ENCODE measurements at places on chromosomes 11 and 22. TPM values are rescaled to one million over a fixed set of nuclear protein-coding genes. Genes with fewer than 3 reads are reported as not detected.
A peak's percentile ranks its signal among the peaks of the same experiment; 100 is the strongest.

ESAM gene
- total RNA-seq = 164 TPM

OR6A2 gene
- not detected for total RNA-seq

CLCF1 gene
- 4.0 TPM for total RNA-seq

SOX6 gene
- total RNA-seq = 8.3 TPM

STX5 gene
- 40.9 TPM for total RNA-seq

PHRF1 gene
- total RNA-seq = 31.0 TPM

CENPM gene
- 1.3 TPM for total RNA-seq

NECTIN1 gene
- total RNA-seq = 10.4 TPM

KLHDC7B gene
- total RNA-seq = 0.69 TPM

LARGE1 gene
- 33.5 TPM for total RNA-seq

DNA sequence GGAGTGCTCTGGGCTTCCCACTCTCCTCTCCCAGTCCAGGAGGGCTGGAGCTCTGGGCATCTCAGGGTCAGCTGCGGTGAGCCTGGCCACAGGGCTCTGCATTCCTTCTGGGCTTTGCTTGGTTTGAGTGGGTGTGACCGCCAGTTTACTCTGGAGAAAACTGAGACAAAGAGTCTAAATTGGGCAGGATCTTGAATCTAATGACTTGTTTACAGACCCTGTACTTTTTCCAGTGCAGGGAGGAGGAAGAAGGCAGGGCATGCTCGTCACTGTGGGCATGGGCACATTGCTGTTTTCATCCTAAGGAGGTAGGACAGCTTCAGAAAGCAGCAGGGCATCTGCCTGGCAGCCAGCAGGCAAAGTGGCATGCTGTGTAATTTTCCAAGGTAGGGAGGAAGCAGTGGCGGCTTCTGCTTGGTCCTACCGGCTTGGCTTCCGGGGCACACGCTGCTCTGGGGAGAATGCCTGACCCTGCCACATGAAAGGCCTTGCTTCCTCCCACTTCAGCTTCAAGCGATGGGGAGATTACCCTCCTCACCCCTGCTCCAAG, 22.9 kb downstream of the FLI1 start:
- no peak for DNase-seq
- H3K27me3 ChIP-seq = no peaks in the 10 kb centered on the region
- H3K4me1 ChIP-seq = peaks cover 88% of the 10 kb centered on the region

DNA sequence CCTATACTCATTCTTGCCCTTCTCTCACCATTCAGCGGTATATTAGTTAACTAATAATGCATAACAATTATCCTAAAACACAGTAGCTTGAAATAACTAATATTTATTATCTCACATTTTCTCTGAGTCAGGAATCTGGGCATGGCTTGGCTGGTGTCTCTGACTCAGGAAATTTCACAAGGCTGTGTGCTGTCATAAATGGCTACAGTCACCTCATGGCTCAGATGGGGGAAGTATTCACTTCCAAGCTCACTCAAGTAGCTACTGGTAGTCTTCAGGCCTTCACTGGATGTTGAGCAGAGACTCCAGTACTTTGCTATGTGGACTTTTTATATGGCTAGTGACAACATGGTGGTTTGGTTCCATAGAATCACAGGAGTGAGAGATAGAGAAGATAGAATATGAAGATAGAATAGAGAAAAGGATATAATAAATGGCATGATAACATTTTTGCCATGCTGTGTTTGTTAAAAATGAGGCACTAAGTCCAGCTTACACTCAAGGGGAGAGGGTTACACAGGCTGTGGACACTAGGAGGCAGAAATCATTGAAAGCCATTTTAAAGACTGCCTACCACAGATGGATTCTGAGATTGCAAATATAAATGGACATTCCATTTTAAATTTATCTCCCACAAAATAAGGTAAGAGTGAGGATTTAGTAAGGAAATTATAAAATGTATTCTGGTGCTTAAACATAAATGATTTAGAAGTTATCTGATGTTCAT, 997.8 kb upstream of the CHORDC1 start:
- no peaks in the 10 kb centered on the region for H3K36me3 ChIP-seq
- no peak overlapping the region for H3K4me3 ChIP-seq
- no peaks in the 10 kb centered on the region for H3K4me1 ChIP-seq
- no peaks in the 10 kb centered on the region for H3K27me3 ChIP-seq

- no peaks in the 10 kb centered on the region for H3K27me3 ChIP-seq
- H3K4me3 ChIP-seq = no peak overlapping the region
- peaks cover 10% of the 10 kb centered on the region for H3K36me3 ChIP-seq
- H3K4me1 ChIP-seq = peaks cover 68% of the 10 kb centered on the region
- peak overlapping the region; percentile 99 for H3K27ac ChIP-seq
Observed at GRCh38 chr11:75560644-75561043, 1.4 kb upstream of the SERPINH1 start.

- no peaks in the 10 kb centered on the region for H3K4me1 ChIP-seq
- H3K36me3 ChIP-seq = no peaks in the 10 kb centered on the region
- no peak overlapping the region for H3K27ac ChIP-seq
- H3K4me3 ChIP-seq = no peak overlapping the region
Observed at GRCh38 chr22:41934284-41935014, 7.8 kb upstream of the TNFRSF13C start.

GRCh38 chr22:26585104-26585790, 4.7 kb downstream of the TPST2 start:
- H3K36me3 ChIP-seq = no peaks in the 10 kb centered on the region
- DNase-seq = peak; percentile 81
- H3K4me1 ChIP-seq = peaks cover 20% of the 10 kb centered on the region
- no peak overlapping the region for H3K4me3 ChIP-seq
- no peaks in the 10 kb centered on the region for H3K27me3 ChIP-seq

DNA sequence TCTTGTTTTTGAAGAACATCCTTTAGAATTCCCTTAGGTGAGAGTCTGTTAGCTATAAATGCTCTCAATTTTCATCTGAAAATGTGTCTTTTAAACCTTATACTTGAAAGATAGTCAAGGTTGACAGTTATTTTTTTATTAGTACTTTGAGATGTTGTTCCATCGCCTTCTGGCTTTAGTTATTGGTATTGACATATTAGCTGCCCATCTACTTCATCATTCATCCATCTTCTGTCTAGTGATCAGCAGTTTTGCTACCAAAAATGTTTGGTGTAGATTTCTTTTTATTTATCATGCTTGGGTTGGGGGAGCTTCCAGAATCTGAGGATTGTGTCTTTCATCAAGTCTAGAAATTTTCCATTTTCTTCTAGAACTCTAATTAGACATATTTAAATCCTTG, 3.3 kb upstream of the CD6 start:
- no peaks in the 10 kb centered on the region for H3K27me3 ChIP-seq
- no peaks in the 10 kb centered on the region for H3K36me3 ChIP-seq
- no peak for DNase-seq
- H3K4me1 ChIP-seq = no peaks in the 10 kb centered on the region
- no peak overlapping the region for H3K4me3 ChIP-seq
- no peak overlapping the region for H3K27ac ChIP-seq

GRCh38 chr11:19398772-19399527, 158.2 kb upstream of the E2F8 start:
- H3K27ac ChIP-seq = no peak overlapping the region
- no peak for DNase-seq

- H3K27me3 ChIP-seq = no peaks in the 10 kb centered on the region
- H3K27ac ChIP-seq = no peak overlapping the region
- no peaks in the 10 kb centered on the region for H3K4me1 ChIP-seq
- DNase-seq = no peak
Observed at GRCh38 chr11:69259096-69259495, 34.9 kb upstream of the MYEOV start.

DNA sequence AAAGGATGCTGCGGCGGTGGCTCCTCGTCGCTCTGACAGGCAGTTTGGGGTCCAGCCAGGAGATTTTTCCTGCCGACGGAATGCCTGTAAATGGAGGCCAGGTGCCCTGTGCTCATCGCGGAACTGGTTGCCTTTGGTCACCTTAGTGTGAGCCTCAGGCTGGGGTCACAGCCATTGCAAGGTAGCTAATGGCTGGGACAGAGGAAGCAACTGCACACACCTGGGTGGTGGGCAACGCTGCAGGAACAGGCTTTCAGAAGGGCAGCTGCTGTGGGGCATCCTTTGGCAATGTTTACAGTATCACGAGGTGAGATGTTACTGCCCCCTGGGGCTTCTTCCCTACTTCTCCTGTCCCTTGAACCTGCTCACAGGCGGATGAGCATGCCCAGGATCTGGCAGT, 205.5 kb downstream of the GRIK4 start:
- H3K36me3 ChIP-seq = no peaks in the 10 kb centered on the region
- H3K4me3 ChIP-seq = no peak overlapping the region
- peaks cover 5% of the 10 kb centered on the region for H3K4me1 ChIP-seq
- no peak overlapping the region for H3K27ac ChIP-seq

DNA sequence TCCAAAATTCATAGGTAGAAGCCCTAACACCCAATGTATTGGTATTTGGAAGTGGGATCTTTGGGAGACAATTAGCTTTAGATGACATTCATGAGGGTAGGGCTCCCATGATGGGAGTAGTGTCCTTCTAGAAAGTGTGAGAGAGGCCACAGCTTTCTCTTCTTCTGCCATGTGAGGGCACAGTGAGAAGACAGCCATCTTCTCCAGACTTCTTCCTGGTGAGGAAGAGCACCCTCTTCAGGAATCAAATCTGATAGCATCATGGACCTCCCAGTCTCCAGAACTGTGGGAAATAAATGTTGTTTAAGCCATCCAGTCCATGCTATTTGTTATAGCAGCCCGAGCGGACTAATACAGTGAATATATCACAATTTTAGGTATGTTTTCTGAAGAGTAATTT, 96.9 kb downstream of the CNTN5 start:
- H3K4me3 ChIP-seq = no peak overlapping the region
- no peaks in the 10 kb centered on the region for H3K36me3 ChIP-seq
- no peak overlapping the region for H3K27ac ChIP-seq
- no peak for DNase-seq
- H3K27me3 ChIP-seq = no peaks in the 10 kb centered on the region

- no peaks in the 10 kb centered on the region for H3K36me3 ChIP-seq
- H3K4me1 ChIP-seq = no peaks in the 10 kb centered on the region
- DNase-seq = no peak
- no peak overlapping the region for H3K27ac ChIP-seq
Observed at GRCh38 chr11:20310137-20310536, 53.4 kb upstream of the HTATIP2 start.

GRCh38 chr22:17896586-17896985, 122.3 kb upstream of the BID start:
- H3K27ac ChIP-seq = no peak overlapping the region
- peaks cover 25% of the 10 kb centered on the region for H3K36me3 ChIP-seq
- H3K27me3 ChIP-seq = no peaks in the 10 kb centered on the region
- DNase-seq = no peak

- peak; percentile 92 for DNase-seq
- no peaks in the 10 kb centered on the region for H3K36me3 ChIP-seq
- H3K27me3 ChIP-seq = no peaks in the 10 kb centered on the region
- H3K27ac ChIP-seq = peak within 1 kb of the TSS; percentile 95
- H3K4me3 ChIP-seq = peak within 1 kb of the TSS; percentile 85
Observed at GRCh38 chr22:50306753-50307749, at the start of gene PLXNB2. Gene PLXNB2 (minus strand): TSS chr22:50307646. CDS start chr22:50290584, 17,062 bp downstream.

- no peaks in the 10 kb centered on the region for H3K36me3 ChIP-seq
- DNase-seq = no peak
- H3K4me3 ChIP-seq = no peak overlapping the region
- H3K4me1 ChIP-seq = no peaks in the 10 kb centered on the region
Observed at GRCh38 chr11:13224324-13224723, 53.3 kb upstream of the BMAL1 start.

GRCh38 chr11:293271-293851, 4.4 kb downstream of the PGGHG start:
- peaks cover 6% of the 10 kb centered on the region for H3K27me3 ChIP-seq
- peaks cover 4% of the 10 kb centered on the region for H3K36me3 ChIP-seq
- no peak overlapping the region for H3K4me3 ChIP-seq
- H3K4me1 ChIP-seq = peaks cover 20% of the 10 kb centered on the region
- H3K27ac ChIP-seq = no peak overlapping the region
- DNase-seq = peak; percentile 60

- H3K27ac ChIP-seq = no peak overlapping the region
- H3K4me3 ChIP-seq = no peak overlapping the region
- H3K27me3 ChIP-seq = no peaks in the 10 kb centered on the region
- peak; percentile 72 for DNase-seq
- H3K36me3 ChIP-seq = no peaks in the 10 kb centered on the region
Observed at GRCh38 chr22:11066458-11067285, 4461.3 kb upstream of the OR11H1 start.

DNA sequence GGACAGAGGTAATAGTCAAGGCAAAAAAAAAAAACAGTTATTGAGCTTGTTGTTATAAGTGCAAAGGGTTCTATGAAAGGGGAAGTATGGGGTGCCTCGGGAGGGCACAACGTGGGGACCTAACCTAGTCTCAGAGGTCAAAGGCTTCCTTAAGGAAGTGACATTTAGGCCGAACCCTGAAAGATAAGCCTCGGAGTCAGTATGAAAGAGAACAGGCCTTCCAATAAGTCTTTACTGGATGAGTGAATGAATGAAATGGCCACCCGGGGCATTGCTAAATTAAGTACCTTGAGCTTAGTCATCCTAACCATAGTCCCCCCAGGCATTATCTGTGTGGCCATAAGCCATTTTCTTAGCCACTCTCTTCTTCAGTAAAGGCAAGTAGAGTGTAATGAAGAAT, 19.7 kb downstream of the FLI1 start:
- H3K4me1 ChIP-seq = peaks cover 63% of the 10 kb centered on the region
- H3K27ac ChIP-seq = peak overlapping the region; percentile 49
- no peak for DNase-seq

DNA sequence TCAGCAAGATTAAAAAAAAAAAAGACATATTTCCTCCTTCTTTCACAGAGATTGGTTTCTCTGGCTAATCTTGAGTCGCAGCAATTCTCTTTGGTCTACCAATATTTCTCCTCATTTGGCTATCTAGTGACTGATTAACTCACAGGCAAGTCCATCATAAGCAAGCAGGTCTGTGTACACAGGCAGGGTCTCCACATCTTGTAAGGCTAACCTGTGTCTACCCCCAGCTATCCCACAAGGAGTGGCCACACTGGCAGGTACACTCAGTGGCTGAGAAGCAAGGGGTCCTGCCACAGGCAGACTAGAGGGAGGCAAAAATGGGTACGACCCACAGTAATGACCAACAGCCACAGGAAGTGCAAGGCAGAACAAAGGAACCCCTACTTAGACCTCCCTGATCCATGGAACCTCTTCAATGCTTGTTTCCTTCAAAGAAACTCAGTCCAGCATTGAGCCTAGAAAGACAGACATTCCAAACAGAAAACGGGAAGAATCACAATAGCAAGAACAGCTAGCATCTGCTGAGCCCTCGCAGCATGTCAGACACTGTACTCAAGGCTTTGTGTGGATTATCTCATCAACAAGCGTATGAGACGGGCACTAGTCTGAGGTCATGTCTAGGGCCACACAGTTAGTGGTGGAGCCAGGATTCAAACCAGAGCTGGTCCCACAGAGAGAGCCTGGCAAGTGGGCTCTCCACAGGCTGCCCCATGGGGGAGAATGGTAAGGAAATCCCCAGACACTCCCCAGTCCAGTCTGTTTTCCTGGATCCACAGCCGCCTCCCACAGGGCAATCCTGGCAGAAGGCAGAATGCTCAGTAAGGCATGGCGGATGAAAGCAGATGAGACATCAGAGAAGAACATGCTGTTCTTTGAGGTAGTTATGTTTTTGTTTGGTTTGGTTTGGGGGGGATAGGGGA, 34.3 kb downstream of the PLEKHA7 start:
- H3K4me3 ChIP-seq = no peak overlapping the region
- H3K27ac ChIP-seq = no peak overlapping the region
- no peaks in the 10 kb centered on the region for H3K36me3 ChIP-seq
- no peak for DNase-seq
- H3K27me3 ChIP-seq = no peaks in the 10 kb centered on the region
- H3K4me1 ChIP-seq = peaks cover 12% of the 10 kb centered on the region

- H3K36me3 ChIP-seq = no peaks in the 10 kb centered on the region
- peaks cover 6% of the 10 kb centered on the region for H3K4me1 ChIP-seq
- no peak overlapping the region for H3K4me3 ChIP-seq
Observed at GRCh38 chr22:44329179-44329796, 16.5 kb upstream of the SHISAL1 start.
